MCF 10A (cell line): ENCODE measurements at places on chromosomes 2 and 18. TPM values are rescaled to one million over a fixed set of nuclear protein-coding genes. Genes with fewer than 3 reads are reported as not detected.

DNA sequence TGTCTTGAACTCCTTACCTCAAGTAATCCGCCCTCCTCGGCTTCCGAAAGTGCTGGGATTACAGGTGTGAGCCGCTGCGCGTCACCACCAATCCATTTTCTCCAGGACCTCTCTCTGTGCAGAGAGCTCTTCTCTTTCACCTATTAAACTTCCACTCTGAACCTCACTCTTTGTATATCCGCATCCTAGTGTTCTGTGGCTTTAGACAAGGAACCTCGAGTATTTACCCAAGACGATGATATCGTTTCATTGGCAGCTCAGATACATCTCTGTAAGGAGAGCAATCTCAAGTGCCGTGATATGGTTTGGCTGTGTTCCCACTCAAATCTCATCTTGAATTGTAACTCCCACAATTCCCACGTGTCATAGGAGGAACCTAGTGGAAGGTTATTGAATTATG lies 15.1 kb upstream of the WDR33 start:
- DNase-seq: no peak

GRCh38 chr18:13611601-13612195 lies 114.7 kb downstream of the FAM210A start:
- no peak for DNase-seq

DNA sequence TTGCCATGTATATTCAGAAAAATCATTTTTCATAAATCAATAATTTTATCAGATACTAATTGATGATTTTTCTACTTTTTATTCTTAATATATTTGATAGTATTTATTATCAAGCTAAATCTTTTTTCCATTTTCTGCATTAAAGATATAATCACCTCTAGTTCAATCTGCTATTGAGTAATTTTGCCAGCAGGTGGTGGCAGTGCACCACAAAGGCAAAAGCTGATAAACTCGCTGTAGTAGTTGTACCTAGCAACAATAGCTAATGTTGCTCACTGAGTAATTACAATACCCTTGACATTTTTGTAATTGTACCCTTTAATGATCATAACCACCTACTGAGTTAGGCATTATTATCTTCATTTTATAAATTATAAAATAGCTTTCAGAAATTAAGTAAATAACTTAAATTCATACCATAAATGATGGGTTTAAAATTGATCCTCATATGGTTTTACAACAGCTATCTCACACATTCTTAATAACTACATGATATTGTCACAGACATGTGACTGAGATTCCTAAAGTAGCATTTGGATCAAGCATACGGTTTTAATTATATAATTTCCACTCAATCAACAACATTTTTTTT lies 52.0 kb upstream of the CALCRL start:
- peak; percentile 76 for DNase-seq

GRCh38 chr2:183868153-183868552 lies 730.2 kb upstream of the ZNF804A start:
- DNase-seq: peak; percentile 7

DNA sequence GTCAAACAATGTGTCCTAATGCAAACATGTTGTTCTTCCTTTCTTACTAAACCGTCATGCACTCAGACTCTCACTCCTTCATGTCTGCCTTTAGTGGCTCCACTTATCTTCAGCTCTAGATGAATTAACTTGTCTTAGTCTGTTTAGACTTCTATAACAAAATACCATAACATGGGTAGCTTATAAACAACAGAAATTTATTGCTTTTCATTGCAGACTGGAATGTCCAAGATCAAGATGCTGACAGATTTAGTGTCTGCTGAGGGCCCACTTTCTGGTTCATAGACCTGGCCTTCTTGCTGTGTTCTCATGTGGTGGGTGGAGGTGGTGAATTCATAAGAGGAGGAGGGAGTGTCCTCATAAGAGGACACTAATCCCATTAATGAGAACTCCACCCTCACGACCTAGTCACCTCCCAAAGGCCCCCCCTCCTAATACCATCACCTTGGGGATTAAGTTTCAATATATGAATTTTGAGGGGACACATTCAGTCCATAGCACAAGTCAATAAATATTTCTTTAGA lies 32.3 kb downstream of the RALBP1 start:
- no peak for DNase-seq

Gene REG1A
- not detected in 2 replicates for total RNA-seq
